C1 segment of cervical spinal cord (tissue), 14 donors: ENCODE measurements at places on chromosomes 1 and 21.

DNA sequence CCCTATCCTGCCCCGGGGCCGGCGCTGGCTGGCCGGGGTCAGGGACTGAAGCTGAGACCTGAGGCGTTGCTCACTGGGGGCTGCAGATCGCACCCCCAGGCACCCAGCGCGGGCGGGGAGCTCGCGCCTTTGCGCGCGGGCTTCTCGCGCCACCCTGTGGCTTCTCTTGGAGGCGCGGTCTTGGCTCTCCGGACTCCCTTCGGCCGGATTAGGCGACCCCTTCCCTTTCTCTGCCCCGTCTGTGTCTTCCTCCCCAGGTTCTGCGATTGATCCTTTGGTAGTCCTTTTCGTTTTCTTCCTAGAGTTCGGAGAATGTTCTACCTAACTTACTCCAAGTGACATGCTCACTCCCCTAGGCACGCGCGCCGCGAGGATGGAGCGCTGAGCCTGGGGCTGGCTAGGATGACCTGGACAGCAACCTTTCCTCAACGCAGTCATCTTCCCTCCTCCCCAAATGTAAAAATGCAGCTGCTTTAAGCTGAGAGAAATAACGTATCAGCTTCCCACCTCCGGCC, 495 bp upstream of the NTRK1 start:
- DNase-seq = no peak

GRCh38 chr1:210185063-210185462, 47.5 kb upstream of the SERTAD4 start:
- no peak for DNase-seq

DNA sequence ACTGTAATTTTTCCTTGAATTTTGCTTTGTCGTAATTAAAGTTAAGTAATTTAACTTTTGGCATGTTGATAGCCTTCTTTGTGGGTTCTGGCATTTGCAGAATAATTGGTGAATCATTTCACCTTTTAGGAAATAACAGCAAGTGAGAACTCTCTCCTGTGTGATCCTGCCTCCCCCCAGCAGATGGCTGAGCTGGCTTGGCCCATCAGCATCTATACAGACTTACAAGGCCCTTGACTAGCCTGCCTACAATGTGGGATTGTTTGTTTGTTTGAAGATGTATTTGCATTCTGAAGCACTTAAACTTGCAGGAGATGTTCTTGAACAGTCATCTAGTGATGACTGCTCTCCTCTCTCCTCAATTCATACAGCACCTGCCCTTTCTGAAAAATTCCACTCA, 55.9 kb downstream of the MACO1 start:
- no peak for DNase-seq

DNA sequence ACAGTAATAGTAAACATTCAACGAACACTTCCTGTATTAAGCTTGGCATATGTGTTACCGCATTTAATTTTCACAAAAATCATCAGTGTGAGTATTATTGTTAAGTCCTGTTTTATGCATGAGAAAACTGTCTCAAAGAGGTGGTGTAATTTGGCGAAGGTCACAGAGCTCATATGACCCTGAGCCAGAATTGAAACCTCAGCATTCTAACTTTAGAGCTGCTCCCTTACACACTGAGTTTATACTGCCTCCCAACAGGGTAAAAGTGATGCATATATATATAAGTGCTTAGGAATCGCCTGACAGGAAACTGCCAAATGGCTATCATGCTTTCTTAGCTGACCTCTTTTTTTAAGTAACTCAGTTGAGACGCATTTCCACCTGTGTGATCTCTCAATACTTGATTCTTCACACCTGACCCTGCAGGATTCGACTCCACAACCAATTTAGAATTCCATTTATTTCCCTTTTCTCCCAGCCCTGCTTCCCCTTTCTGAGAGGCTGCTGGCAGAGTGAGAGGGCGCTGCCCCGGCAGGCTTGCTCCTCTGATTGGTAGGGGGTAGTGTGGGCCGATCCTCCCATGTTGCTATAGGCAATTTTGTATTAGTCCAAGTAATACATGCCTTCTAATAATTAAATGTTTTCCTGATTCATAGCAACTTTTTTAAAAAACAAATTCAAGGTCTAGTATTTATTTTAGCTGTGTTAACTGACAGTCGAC, 40.5 kb downstream of the ZBTB40 start:
- DNase-seq = no peak

DNA sequence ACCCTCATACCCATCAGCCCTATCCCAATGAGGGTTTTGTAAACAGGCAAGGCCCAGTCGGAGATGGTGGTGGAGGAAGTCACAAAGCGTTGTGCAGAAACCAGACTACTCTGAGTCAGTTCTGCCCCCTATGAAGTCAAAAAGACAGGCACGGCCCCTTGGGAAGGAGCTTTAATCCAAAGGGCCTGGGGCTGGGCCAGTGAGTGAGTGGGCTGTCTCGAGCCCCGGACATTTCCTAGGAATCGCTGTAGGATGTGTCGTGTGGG, 442 bp upstream of the AHCYL1 start:
- DNase-seq = no peak
